ENCODE measurements at places on chromosomes 2 and 18.
A peak's percentile ranks its signal among the peaks of the same experiment; 100 is the strongest.

DNA sequence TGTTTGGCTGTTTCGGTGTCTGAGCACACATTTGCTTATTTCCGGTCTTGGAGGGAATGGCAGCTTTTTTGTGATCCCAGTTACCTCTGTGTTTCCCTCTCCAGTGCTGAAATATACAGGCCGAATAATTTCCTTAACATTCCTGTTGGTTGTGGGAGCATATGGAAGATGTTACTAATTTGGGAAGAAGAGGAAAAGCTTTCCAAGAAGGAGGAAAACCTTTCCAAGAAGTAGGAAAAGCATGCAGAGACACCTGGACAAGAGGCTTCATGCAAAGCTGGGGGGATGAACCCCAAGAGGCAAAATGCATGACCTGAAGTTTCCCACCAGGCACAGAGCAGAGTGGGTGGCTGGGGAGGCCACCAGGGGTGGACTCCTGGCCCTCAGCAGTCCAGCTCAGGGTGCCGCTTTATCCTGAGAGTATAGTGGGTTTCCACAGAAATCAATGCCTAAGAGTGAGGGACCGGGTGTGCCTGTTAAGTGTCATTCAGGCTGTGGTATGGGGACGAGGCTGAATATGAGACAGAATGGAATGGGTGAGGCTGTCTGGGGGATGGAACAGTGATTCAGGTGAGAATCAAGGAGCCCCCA is 25.5 kb upstream of the GNAL start:
- DNase-seq, result no peak

- DNase-seq, result no peak
Observed at GRCh38 chr2:54469484-54470053, 13.4 kb downstream of the SPTBN1 start.

GRCh38 chr18:58195278-58195765 is 151.3 kb downstream of the NEDD4L start:
- DNase-seq, result peak; percentile 50

GRCh38 chr2:132515010-132515409 is 98.4 kb downstream of the GPR39 start:
- DNase-seq, result no peak

- DNase-seq, result peak; percentile 16
Observed at GRCh38 chr2:239311132-239312040, 89.4 kb downstream of the HDAC4 start.

GRCh38 chr2:222747526-222748160 is 76.2 kb downstream of the MOGAT1 start:
- DNase-seq, result no peak

- DNase-seq, result no peak
Observed at GRCh38 chr2:171391532-171391931, 42.3 kb downstream of the METTL8 start.

DNA sequence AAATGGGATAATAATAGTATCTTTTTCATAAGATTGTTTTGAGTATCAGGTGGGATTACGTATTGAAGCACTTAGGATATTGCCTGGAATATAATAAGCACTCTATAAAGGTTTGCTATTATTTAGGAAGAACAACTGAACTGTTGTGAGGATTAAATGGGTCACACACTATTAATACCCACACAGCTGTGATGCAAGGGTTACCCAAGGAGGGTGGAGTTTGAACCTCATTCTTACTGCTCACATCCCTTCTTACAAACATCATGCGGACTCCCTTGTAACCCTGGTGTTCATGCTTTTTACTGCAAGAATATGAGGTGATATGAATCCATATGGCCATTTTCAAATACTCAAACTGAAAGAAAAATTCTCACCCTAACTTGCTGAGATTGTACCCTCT is 113.5 kb downstream of the KCTD1 start:
- DNase-seq, result no peak

GRCh38 chr2:38190542-38191218 is 114.7 kb upstream of the CYP1B1 start:
- no peak for DNase-seq

DNA sequence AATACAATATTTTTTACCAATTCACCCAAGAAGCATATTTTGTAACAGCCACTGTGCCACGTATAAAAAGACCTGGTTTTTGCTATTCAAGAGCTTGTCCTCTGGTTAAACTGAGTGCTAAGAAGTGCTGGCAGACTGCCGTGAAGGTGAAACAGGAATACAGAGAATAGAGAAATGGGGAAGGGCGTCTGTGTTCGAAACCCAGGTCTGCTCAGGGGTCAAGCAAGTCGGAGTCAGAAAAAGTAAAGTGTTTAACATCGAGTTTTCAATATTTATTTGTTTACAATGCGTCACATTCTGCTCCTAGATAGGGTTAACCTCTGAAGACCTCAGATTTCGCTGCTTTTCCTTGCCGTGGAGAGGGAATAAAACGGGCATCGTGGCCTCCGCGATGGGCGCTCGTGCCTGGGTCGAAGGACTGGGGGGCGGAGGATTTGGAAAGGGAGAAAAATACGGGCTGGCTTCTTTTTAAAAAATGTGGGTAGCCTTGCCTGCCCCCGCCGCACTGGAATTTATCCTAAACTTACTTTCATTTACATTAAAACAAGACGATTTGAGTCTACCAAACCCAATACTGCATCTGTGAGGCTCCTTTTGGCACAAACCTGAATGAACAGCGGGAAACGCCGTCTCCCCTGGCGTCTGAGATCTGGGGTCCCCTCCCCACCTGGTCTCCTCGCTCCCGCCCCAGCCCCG is 1.1 kb upstream of the SNTG2 start:
- DNase-seq, result peak; percentile 40

- DNase-seq, result no peak
Observed at GRCh38 chr2:186917866-186918265, 68.9 kb upstream of the ZSWIM2 start.

GRCh38 chr18:13811993-13812392 is 12.0 kb upstream of the MC5R start:
- DNase-seq, result no peak

GRCh38 chr2:20366672-20367116 is 16.1 kb upstream of the PUM2 start:
- no peak for DNase-seq

DNA sequence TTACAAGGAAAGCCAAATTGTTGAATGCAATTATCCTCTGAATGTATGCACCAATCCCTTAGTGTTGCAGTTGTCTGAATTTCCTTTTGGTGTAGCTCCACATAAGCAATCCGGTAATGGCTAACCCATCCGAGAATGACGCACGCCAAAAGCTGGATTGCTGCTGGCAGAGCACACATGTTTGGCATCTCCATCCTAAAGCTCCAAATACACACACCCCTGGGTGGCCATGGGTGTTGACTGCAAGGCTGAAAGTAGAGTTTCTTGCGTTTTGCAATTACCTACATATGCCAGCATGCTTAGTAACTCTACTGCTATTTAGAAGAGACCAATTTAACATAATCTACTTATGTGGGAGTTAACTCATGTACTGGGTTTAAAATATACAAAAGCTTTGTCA is 53.1 kb downstream of the KCTD1 start:
- DNase-seq, result no peak

DNA sequence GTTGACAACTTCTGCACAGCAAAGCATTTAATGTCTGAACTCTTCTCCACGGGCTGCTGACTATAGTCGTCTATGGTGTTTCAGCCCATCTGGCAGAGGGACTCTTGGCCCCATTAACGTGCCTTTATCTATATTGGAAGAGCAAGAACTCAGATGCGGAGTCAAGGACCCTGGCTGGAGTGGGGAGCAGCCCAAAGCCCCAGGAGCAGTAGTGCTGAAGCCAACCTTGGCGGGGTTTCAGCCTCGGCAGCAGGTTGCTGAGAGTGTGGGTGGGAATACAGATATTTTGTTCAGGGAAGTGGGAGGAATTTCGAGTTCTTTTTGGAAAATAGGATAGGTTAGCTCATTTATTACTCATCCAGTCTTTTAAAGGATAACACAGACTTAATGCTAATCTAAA is 34.2 kb downstream of the TMEM17 start:
- DNase-seq, result no peak

DNA sequence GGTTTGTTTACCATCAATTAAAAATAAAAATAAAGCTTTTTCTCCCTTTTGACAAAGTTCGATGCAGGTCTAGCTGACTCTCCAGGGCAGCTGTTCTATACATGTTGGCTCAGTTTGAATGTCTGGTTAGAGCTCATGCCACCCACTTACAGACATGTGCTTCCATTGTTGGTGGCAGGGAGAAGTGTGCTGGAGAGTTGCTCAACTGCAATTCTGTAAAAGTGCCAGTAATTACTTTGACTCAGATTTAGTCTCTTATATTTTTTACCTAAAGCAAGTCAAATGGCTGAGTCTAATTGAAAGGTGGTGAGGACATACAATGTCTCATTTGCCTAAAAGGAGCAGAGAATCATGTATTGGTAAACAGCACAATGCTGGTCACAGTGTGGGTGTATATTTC is 609.1 kb upstream of the SYT4 start:
- no peak for DNase-seq

Data from activated T-cell treated with anti-CD3 and anti-CD28 coated beads, Interleukin-2, amount 50 U/mL, for 24 hours (primary cell).